GM12878 (cell line): ENCODE measurements at places on chromosomes 4 and X.
A peak's percentile ranks its signal among the peaks of the same experiment; 100 is the strongest.

- H3K4me3 ChIP-seq: no peak overlapping the region; the same call in 1 of the 2 replicates
- H3K36me3 ChIP-seq: no peaks in the 10 kb centered on the region; the same call in 1 of the 2 replicates
- H3K27ac ChIP-seq: no peak overlapping the region
- peaks cover 6% of the 10 kb centered on the region; the same call in 1 of the 2 replicates for H3K4me1 ChIP-seq
- H3K27me3 ChIP-seq: no peaks in the 10 kb centered on the region
These were observed 1.8 kb downstream of the USP46 start for GRCh38 chr4:52657292-52657617.

DNA sequence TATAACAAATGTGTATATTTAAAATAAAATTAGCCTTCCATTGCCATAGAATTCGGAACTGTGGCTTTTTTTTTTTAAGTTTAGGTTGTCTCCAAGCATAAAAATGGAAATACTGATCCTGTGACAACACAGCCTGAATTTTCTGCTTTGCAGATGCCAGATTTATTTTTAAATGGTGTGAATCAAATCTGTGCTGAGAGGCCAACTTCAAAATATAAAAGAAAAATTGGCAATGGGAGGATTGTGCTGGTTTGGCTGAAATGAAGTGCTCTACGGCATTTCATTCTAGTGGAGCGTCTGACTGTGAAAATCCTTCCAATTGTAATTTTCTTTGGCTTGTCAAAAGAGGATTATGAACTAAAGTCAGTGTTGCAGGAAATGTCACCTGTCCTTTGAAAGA lies 580.3 kb upstream of the ZFP42 start:
- H3K27me3 ChIP-seq: no peaks in the 10 kb centered on the region
- H3K36me3 ChIP-seq: no peaks in the 10 kb centered on the region
- H3K4me3 ChIP-seq: no peak overlapping the region
- no peak for DNase-seq
- H3K27ac ChIP-seq: no peak overlapping the region
- no peaks in the 10 kb centered on the region for H3K4me1 ChIP-seq

DNA sequence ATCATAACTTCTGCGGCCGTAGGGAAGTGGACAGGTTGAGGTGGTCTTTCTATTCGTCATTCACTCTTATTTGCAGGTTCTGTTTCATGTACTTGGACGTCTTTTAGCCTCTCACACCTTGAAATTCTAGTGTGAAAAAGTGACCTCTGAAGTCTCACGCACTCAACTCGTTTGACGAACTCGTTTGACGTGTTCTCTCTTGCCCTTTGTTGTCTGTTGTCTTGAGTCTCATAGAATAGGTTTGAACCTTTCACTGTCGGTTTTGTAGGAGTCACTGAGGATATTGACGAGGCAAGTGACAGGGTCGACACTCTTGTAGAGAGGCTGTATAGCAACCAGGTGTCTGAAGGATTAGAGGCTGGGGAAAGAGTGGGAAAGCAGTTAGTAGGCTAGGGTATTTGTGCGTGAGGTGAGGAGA lies 1.1 kb upstream of the PGRMC2 start:
- no peaks in the 10 kb centered on the region for H3K4me1 ChIP-seq
- H3K27ac ChIP-seq: peak overlapping the region; percentile 87
- DNase-seq: peak; percentile 17
- H3K36me3 ChIP-seq: no peaks in the 10 kb centered on the region

GRCh38 chr4:178745203-178745602 lies 1303.0 kb upstream of the AGA start:
- H3K4me3 ChIP-seq: no peak overlapping the region
- no peaks in the 10 kb centered on the region for H3K4me1 ChIP-seq
- no peak for DNase-seq
- no peaks in the 10 kb centered on the region for H3K27me3 ChIP-seq
- no peaks in the 10 kb centered on the region for H3K36me3 ChIP-seq
